ENCODE measurements at places on chromosomes 13 and 19.

- DNase-seq, result no peak
Measured at GRCh38 chr19:48121909-48122371, 11.3 kb upstream of the PLA2G4C start.

DNA sequence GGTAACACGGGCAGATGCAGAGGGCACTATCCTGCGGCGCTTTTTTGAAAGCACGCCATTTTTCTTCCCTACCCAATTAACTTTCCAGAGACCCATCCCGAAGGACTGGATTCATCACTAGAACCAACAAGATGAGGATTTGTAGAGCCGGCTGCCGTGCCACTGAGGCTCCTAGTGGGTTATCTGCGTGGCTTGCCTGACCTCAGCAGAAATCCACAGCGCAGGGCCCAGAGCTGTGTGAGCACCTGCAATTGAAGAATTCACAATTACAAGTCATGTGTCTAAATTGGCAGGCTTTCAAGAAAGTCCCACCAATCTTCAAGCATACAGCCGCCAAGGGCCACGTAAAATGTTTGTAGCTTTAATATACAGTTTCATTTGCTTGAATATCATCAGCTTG lies 75.5 kb downstream of the ALOX5AP start:
- DNase-seq, result no peak

DNA sequence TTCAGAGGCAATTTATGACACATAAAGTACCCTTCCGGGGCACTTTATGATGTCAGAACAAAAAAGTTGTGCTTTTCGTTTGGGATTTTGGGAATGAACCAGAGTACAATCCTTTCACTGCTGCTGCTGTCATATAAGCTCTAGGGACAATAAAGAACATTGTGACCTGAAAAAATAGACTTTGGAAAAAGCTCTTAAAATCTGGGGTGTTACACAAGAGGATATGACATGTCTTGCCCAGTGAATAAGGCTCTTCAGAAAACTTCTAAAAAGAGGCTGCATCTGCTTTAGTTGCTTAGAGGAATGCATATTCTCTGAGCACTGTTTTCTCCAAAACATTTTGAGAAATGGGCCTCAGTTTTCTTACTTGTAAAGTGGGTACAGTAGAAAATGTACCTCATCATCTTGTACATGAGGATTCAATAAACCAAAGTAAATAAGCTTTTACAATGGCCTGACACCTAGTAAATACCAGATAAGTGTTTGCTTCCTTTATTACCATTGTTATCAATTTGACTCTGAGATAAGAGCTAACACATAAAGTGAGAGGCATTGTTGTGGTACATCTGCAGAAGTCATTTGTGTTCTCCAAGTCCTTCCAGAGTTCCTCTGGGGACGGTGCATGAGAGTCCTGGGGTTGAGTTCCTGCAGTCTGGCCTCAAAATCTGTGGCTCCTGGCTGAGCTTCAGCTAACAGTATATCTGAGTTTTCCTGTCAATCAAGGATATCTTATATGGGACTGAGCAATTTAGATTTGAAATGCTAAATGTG lies 67.4 kb upstream of the EDNRB start:
- DNase-seq, result no peak

DNA sequence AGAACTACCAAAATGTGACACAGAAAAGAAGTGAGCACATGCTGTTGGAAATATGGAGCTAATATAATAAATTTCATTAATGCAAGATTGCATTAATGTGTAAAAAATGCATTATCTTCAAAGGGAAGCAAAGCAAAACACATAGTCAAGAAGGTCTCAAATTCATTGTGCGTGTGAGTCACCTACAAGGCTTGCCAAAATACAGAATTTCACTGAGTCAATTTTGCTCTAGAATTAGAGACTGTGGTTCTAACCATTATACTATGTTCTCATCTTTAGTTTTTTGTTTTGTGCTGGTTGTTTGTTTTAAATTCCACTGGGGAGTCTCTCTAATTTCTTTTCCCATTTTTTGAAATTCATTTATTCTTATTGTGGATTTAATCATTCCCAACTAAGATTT lies 149.8 kb upstream of the SLITRK1 start:
- DNase-seq, result no peak

- DNase-seq, result no peak
Measured at GRCh38 chr19:3785451-3785937, 687 bp downstream of the MATK start.

GRCh38 chr19:55145232-55145631 lies 3.8 kb downstream of the TNNT1 start:
- no peak for DNase-seq

GRCh38 chr19:47549261-47549862 lies 23.6 kb downstream of the ZNF541 start:
- no peak for DNase-seq

DNA sequence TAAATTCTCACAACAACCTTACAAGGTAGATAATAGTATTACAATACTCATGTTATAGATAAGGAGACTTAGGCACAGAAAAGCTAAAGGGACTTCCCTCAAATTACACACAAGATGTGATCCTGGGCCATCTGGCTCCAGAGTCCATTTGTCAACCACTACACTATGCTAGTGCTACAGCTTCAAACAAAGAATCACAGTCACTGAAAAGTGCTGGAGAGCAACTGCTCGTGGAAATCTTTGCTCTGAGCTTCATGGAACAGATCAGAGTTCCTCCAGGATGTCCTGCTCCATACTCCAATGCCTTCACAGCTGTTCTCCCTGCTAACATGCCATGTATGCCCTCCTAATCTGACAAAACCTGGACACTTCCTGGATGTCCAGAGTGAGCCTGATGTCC lies 271.2 kb downstream of the ENOX1 start:
- no peak for DNase-seq

- DNase-seq, result no peak
Measured at GRCh38 chr13:112714376-112715174, 24.7 kb downstream of the ATP11A start.

DNA sequence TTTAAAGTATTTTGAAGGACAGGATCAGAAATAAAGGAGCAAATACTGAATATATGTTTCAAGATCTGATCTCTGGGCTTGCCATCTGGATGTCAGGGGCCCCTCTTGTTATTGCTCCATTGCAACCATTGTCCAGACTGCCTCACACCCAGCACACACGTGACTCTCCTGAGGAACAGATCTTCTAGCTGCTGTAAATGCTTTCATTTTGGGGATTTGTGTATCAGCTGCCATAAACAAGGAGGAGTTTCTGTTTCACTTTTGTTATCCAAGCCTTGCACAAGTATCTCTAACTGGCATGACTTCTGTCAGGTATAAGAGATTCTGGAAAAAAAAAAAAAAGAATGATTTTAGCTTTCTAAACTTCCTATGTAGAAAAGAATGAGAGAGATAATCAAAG lies 1624.1 kb upstream of the PRR20A start:
- no peak for DNase-seq

- DNase-seq, result no peak
Measured at GRCh38 chr19:29665826-29666577, 741 bp downstream of the PLEKHF1 start.

DNA sequence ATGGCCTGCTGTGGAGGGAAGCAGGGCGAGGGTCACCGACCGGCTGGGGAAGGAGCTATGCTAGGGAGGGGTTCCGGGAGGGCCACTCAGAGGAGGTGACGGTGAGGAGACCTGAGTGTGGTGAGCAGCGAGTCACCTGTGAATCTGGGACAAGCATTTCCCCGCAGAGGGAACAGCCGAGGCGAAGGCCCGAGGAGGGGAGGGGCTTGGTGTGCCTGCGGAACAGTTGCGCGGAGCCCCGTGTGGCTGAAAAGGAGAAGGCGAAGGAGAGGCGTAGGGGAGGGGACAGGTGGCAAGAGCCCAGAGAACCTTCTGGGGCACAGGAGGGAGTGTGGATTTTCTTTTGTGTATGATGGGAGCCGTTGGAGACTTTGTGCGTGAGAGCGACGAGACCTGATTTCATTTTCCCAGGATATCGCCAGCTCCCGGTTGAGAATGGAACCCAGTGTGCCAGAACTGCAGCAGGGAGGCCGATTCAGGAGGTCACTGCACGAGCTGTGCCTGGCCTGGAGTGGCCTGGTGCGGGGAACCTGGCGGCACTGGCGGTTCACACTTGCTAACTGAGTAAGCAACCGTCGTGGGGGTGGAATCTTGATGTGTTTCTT lies 117.7 kb upstream of the ZNF507 start:
- no peak for DNase-seq

GRCh38 chr13:42807866-42808265 lies 26.5 kb downstream of the FAM216B start:
- DNase-seq, result no peak

DNA sequence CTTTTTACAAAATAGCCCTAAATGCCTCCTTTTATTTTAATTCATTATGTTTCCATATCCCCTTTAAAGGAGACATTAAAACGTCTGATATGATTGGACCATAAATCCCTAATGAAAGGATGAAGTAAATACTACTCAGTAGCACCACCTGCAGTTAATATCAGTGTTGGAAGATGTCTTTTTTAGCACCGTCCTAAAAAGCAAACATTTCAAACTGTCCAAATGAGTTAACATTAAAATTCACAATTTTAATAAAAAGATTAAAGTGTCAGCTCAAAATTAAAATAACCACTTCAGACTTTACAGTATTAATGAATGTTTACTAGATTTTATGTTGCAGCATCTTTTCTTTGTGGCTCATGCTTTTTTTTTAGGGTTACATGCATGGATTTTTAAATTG lies 12.3 kb downstream of the ZNF507 start:
- DNase-seq, result no peak

GRCh38 chr19:35363711-35364425 lies 5.6 kb downstream of the FFAR3 start:
- no peak for DNase-seq

DNA sequence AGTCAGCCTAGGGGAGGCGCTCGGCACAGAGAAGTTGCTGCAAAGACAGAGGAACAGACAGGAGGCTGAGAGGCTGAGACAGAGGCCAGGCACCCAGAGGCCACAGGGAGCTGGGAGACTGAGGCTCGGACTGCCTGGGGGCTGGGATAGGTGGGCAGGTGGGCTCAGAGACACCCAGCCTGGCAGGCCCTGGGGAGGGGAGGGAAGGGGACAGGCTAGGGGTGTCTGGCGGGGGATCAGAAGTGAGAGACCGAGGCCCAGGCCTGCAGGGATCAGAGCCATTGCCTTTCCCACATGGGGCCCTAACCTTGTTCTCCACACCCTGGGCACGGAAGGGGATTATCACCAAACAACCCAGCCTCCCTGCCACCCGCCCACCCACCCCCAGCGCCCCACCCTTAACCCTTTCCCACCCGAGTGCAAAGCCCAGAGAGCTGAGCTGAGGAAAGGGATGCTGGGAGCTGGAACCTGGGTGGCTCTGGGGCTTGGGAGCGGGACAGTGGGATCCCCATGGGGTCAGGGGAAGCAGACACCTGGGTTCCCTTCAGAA lies 1.3 kb downstream of the NTN5 start:
- no peak for DNase-seq

DNA sequence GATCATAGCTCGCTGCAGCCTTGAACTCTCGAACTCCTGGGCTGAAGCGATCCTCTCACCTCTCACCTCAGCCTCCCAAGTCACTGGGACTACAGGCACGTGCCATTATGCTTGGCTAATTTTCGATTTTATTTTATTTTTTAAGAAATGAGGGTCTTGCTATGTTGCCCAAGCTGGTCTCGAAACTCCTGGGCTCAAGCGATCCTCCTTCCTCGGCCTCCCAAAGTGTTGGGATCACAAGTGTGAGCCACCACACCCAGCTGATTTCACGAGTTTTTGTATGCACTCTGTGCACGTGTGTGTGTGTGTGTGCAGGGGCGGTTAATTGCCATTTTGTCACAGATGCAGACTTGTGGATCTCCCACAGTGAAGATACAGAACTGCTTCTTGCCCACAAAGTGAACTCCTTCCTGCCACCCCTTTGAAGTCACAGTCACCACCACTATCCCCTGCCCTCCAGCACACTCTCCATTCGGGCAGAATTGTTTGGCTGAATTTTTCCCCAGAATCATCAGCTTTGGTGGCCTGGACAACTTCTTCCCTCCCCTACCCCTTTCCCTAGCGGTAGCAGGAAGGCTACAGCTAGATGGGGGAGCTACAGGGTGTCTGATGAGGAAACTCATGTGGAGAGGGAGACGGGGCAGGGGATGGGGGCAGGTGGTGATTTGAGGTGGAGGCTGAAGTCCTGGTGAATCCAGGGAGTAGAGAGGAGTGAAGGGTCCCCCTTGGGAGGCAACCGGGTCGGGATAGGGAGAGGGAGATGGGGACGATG lies 59.6 kb downstream of the CELF5 start:
- DNase-seq, result no peak

GRCh38 chr13:111152844-111153243 lies 37.7 kb downstream of the ARHGEF7 start:
- peak; percentile 52 for DNase-seq

- DNase-seq, result no peak
Measured at GRCh38 chr13:43273362-43273761, 250.0 kb downstream of the DNAJC15 start.

DNA sequence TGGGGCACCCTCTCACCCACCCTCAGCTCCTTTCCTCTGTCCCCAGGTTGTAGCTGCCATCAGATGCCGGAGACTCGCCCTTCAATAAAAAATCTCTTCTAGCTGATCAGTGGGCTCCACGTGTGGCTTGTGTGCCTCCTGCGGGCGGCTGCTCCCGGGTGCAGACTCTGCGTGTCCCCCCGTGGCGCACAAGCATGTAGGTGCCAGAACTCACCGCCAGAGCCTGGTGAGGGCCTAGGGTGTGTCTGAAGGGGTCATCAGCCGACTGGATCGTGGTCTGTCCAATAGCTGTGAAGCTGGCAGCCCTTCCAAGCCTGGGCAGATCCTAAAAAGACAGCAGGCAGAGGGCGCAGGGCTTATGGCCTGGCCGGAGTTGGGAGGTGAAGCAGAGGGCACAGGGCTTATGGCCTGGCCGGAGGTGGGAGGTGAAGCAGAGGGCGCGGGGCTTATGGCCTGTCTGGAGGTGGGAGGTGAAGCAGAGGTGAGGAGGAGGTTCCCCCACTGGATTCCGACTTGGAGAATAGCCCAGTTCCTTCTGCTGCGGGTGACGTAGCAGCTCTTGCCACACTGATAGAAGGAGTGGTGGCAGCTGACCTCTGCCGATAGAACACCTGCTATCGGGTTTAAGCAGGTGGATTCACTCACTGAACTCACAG lies 11.7 kb downstream of the NOP53 start:
- DNase-seq, result no peak

GRCh38 chr19:38213911-38214625 lies 10.0 kb downstream of the DPF1 start:
- no peak for DNase-seq

DNA sequence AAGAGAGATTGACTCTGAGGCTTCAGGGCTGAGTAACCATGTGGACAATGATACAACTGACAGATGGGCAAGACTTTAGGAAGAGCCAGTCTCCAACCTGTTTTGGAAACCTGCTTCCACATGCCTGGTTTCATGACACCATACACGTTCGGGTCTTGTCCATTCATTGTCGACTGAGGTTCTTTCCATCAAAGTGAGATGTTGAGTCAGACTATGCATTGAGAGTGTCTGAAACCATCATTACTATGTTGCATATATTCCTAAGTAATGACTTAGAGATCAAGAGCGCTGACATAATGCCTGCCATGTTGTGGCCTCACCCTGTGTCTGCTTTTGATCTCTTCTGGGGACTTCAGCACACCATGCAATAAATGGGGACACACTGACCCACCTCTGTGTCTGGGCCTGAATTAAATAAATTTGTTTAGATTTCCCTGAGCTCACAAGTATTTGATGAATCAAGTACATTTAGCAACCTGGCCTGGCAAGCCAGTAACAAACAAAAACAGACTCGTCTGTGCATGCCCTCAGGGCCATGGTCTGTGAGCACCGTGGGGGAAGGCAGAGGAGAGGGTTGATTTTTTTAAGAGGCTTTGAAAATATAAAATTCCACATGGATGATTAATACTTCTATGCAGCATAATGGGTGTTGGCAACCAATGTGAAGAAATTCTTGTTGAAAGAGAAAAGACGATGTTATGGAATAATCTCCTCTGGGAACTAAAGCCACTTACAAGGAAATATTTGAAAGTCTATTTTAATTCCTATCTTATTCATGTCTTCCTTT lies 49.9 kb upstream of the UBAC2 start:
- no peak for DNase-seq

All from renal cortex interstitium (tissue), 15 donors.